Stimulated activated naive CD8-positive, alpha-beta T cell treated with anti-CD3 and anti-CD28 coated beads, Interleukin-15, Interleukin-2, amounts not matched to agents 100 U/mL and 50 U/mL, for 24 hours (primary cell): ENCODE measurements at places on chromosomes 12 and 14.

DNA sequence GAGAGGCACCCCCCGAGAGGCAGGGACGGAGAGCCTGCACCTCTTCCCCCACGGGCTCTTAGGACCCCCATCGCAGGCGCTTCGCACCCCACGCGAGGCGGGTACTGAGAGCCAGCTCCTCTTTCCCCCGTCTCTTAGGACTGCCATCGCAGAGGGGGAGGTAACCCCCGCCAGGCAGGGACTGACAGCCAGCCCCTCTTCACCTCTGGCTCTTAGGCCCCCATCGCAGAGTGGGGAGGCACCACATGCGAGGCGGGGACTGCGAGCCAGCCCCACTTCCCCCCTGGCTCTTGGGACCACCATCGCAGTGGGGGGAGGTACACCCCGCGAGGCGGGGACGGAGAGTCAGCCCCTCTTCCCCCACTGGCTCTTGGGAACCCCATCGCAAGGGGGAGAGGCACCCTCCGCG is 46.1 kb downstream of the DDX11 start:
- DNase-seq, result no peak

DNA sequence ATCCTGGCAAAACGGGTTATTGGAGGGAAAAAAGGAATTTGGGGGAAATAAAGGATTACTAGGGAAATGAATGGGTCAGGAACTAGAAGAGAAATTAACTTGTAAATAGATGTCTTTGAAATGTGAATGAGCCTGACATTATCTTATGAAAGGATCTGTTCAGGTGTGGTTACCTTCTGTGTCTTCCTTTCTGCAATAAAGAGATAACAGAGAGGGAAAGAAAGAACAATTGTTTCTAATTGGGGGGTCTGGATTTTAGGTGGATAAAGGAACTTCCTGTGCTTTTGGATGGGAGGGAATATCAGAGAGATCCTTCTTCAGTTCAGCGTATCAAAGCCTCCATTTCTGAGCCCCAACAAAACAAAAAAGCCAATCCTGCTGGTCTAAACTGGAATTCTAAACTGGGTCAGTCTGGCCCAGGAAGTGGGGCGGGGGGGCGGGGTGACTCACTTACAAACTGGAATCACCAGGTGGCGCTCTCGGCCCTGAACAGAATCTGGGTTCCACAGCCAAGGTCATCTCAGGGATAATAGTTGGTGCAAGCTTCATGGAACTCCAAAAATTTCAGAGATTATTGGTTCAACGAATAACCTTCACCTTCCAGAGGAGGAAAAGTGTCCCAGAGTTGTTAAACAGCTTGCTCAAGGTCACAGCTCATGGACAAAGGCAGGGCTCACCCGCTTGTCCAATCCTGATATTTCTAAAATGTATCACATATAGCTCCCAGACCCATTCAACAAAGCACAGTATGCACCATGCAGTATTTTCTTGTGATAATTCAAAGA is 15.2 kb upstream of the PEBP1 start:
- peak; percentile 76 for DNase-seq

GRCh38 chr12:16756833-16757555 is 151.0 kb upstream of the LMO3 start:
- DNase-seq, result no peak

- DNase-seq, result no peak
These were observed 3.1 kb downstream of the DGKA start for GRCh38 chr12:55933799-55934742.

DNA sequence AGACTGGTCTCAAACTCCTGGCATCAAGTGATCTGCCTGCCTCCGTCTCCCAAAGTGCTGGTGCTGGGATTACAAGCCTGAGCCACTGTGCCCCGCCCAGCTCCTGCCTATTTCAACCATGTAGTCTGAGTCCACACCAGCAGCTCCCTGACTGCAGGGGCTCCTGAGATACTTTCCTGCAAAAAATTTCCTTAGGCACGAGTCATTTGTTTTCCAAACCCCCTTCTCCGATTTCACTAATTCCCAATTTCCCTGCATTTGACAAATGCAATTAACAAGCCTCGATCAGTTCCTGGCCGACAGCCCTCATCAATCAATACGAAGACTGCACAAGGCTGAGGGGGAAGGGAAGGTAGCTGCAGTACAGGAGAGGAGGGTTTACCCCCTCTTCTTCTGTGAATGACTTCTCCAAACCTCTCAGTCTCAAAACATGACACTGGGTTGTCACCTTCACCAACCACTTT is 10.1 kb downstream of the PSMB5 start:
- no peak for DNase-seq
